Testis (tissue), 5 donors: ENCODE measurements at places on chromosomes 6 and 20.

DNA sequence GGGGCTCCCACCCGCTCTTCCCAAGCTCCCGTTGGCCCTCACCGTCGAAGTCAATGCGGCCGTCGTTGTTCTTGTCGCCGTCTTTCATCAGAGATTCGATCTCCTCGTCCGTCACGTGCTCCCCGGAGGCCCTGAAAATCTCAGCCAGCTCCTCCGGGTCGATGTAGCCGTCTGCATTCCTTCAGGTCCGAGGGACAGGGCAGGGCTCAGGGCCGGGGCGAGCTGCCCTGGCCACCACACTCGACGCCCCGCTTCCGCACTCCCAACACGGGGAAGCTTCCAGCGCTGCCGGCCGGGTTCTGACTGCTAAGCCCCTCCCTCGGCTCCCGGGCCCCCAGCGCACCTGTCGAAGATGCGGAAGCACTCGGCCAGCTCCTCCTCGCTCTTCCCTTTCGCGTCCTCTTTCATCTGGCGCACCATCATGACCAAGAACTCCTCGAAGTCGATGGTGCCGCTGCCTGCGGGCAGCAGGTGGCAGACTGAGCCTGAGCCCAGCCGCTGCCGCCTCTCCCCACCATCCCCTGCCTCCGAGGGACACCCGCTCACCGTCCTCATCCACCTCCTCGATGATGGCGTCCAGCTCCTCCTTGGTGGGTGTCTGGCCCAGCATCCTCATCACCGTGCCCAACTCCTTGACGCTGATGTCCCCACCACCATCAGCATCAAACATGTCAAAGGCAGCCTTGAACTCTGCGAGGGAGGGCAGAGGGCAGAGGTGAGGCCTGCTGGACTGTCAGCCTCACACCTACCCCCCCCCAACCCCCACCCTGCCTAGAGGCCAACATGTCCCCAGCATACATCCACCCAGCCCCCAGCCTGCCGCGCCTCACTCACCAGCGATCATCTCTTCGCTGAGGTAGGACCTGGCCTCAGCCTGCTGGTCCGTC lies 2.9 kb downstream of the TNNC2 start:
- DNase-seq = peak; percentile 62

GRCh38 chr6:37311741-37312473 lies 41.9 kb upstream of the RNF8 start:
- DNase-seq = no peak

- DNase-seq = no peak
These were observed 246.6 kb downstream of the PHF3 start for GRCh38 chr6:63882208-63882607.

DNA sequence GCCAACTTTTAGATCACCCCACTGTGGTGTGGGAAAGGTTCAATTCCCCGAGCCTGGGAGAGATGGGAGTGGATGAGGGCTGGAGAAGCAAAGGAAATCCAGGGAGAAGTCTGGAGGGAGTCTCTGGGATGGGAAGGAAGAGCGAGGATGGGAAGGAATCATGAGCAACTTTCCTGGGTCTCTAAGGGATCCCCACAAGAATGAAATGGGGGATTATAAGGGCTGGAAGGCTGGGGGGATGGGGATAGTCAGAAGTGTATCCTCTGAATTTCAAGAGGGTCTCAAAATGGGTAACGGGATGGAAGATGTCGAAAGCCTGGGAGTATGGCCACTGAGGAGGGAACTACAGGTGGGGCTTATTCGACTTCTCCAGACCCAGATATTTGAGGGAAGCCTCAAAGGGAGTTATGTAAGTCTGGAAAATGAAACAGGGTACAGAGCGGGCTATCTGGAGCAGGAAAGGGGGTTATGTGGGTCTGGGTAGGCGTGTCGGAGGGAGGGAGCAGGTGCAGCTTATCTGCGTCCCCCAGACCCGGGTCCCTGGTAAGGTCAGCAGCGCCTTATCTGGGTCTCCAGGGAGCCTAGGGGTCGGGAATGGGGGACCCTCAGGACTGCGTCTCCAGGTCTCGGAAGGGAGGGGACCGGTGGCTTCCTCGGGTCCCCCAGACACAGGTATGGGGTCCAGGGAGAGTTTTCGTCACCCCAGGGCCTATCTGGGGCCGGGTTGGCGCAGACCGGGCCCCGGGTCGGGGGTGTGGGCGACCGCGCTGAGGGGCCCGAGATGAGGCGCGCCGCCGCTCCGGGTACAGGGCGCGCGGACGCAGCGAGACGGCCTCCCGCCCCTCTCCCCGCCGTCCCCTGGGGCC lies 550 bp downstream of the PLAGL2 start:
- no peak for DNase-seq

GRCh38 chr6:18185624-18186023 lies 30.4 kb downstream of the KDM1B start:
- no peak for DNase-seq

GRCh38 chr6:134740473-134741199 lies 209.3 kb downstream of the ALDH8A1 start:
- DNase-seq = no peak

- no peak for DNase-seq
These were observed 230.9 kb downstream of the CDC5L start for GRCh38 chr6:44618371-44618770.

GRCh38 chr20:32839982-32840285 lies 18.8 kb upstream of the EFCAB8 start:
- DNase-seq = no peak

DNA sequence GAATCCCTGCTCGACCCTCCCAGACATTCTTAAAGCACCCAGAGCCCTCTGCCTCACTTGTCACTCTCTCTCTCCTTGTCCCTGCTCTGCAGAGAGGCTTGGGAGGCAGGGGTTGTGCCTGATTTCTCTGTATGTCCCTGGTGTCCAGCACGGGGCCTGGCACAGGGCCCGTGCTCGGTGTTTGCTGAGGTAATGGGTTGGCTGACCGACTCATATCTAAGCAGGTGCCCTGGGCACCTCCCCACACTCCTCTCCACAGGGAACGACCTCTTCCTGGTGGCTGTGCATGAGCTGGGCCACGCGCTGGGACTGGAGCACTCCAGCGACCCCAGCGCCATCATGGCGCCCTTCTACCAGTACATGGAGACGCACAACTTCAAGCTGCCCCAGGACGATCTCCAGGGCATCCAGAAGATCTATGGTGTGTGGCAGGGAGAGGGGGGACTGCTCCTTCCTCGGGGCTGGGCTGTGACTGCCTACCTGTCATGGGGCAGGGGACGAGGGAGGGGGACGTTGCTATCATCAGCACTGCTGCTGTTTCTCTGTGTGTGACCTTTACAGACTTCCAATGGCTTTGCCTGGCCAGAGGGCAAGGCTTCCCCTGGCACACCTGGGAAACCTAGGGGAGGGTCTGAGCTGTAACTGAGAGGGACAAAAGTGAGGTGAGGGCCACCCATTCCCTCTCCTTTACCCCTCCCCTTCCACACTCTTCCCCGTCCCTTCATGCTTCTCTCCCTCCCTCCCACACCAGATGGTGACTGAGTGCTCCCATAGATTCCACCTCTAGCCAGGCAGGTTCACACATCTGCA lies 14.2 kb downstream of the MMP24OS start:
- no peak for DNase-seq

DNA sequence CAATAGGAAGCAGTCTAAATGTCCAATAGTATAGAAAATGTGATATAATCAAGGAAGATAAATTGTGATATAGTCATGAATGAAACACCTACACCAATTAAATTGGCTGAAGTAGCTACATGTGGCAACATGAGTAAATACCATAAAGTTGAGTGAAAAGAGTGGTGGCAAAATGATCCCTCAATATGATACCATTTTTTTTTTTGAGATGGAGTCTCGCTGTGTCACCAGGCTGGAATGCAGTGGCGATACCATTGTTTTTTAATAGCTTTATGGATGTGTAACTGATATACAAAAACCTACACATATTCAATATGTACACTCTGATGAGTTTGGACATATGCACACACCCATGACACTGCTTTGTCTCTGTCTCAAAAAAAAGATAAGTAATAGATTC lies 20.9 kb upstream of the ILRUN start:
- DNase-seq = no peak

- DNase-seq = no peak
These were observed 11.3 kb downstream of the SERPINB6 start for GRCh38 chr6:2959909-2960719.

GRCh38 chr6:2450546-2450945 lies 205.1 kb upstream of the GMDS start:
- DNase-seq = peak; percentile 62

DNA sequence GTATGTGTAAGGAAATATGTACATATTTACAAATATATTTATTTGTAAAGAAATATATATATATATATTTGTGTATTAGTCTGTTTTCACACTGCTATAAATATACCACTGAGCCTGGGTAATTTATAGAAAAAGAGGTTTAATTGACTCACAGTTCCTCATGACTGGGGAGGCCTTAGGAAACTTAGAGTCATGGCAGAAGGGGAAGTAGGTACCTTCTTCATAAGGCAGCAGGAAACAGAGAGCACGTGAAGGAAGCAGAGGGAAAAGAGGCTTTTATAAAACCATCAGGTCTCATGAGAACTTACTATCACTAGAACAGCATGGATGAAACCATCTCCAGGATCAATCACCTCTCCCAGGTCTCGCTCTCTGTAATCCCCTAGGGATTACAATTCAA lies 644.5 kb upstream of the HS3ST5 start:
- DNase-seq = no peak

GRCh38 chr6:110613356-110613755 lies 136.9 kb upstream of the SLC22A16 start:
- no peak for DNase-seq

GRCh38 chr6:158847012-158847529 lies 27.9 kb upstream of the EZR start:
- DNase-seq = no peak

- DNase-seq = no peak
These were observed 315.1 kb downstream of the UBE3D start for GRCh38 chr6:82750556-82750955.

- peak; percentile 64 for DNase-seq
These were observed 1.3 kb downstream of the SOBP start for GRCh38 chr6:107491138-107491609.
